Left ventricle myocardium superior (tissue), 1 donor: ENCODE measurements at places on chromosomes 2 and 18. TPM values are rescaled to one million over a fixed set of nuclear protein-coding genes. Genes with fewer than 3 reads are reported as not detected.

Gene SERPINB3
- not detected for total RNA-seq

GRCh38 chr2:72210470-72210869 lies 62.8 kb upstream of the CYP26B1 start:
- no peak for DNase-seq

Gene ABCB11
- total RNA-seq, result 0.25 TPM

- no peak for DNase-seq
Observed at GRCh38 chr2:196266351-196266750, 95.0 kb upstream of the STK17B start.

DNA sequence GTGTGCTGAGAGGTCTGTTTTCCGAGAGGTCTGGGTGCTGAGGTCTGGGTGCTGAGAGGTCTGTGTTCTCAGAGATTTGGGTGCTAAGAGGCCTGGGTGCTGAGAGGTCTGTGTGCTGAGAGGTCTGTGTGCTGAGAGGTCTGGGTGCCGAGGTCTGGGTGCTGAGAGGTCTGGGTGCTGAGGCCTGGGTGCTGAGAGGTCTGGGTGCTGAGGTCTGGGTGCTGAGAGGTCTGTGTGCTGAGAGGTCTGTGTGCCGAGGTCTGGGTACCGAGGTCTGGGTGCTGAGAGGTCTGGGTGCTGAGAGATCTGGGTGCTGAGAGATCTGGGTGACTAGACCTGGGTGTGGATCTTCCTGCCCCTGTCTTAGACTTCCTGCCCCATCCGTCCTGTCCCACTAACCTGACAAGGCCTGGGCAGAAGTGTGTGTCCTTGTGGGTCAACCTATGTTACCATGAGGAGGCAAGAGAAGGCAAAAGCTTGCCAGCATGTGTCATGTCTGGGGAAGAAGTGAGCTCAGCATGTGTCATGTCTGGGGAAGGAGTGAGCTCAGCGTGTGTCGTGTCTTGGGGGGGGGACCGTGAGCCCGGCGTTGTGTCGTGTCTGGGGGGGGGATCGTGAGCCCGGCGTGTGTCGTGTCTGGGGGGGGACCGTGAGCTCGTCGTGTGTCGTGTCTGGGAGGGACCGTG lies 69.3 kb downstream of the KCNG2 start:
- peak; percentile 3 for DNase-seq

GRCh38 chr2:127891811-127892210 lies 6.1 kb upstream of the AMMECR1L start:
- no peak for DNase-seq

- no peak for DNase-seq
Observed at GRCh38 chr2:221334481-221335218, 237.5 kb downstream of the EPHA4 start.

Gene HNRNPLL
- total RNA-seq, result 27.0 TPM

DNA sequence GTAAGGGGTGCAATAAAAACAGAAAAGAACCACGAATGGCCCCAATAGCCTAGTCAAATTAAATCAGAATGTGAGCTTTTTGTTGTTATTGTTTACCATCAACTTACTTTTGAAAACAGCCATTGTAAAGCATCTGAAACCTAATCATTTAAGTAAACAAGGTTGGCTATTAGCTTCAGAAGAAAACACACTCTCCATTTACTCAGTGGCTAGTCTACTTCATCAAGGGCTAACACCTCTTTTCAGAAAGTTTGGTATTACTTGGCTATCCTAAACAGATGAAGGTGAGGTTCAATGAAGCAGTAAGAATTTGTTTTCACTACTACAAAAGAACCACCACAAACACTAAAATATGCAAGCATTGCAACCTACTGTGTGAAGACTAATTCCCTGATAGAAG lies 398.0 kb downstream of the CDH2 start:
- DNase-seq, result no peak

Gene IL1RL1
- 2.5 TPM for total RNA-seq

GRCh38 chr2:54048117-54048785 lies 67.2 kb upstream of the ACYP2 start:
- no peak for DNase-seq
